NCI-H1417 (cell line): ENCODE measurements at places on chromosomes 3 and 15.

DNA sequence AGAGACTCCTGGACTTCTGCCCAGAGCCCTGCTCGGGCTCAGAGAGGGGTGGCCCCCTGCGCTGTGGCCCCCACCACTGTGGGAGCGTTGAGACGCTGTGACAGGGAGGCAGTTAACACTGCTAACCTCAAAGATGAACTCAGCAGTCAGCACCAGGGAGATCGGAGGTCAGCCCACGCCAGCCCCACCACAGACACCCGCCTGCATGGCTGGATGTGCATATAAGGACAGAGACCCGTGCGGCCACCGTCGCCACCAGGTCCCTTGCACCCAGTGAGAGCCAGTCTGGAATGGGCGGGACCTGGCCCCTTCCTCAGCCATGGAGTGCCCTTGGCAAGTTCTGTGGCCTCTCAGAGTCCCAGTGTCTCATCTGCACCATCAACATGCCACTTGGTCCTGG lies 48.5 kb upstream of the FURIN start:
- no peak for DNase-seq

- DNase-seq, result no peak
Measured at GRCh38 chr3:145282505-145282904, 878.5 kb downstream of the PLOD2 start.

DNA sequence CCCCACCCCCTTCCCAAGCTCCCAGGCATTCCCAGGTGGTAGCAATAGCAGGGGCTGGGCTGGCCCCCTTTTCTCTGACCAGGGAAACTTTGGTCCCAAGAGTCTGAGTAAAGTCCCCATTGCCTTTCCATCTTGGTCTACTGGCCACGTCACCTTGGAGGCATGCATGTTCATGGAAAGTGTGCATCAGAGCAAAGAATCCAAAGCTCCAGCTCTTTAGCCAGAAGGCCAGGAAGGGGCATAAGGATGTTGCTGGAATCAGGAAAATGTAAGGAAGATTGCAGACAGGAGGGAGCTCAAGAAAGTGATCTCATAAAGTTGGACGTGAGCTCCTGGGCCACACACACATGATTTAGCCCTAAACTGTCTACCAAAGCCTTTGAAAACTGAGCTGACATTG lies 63.6 kb downstream of the KBTBD12 start:
- no peak for DNase-seq

DNA sequence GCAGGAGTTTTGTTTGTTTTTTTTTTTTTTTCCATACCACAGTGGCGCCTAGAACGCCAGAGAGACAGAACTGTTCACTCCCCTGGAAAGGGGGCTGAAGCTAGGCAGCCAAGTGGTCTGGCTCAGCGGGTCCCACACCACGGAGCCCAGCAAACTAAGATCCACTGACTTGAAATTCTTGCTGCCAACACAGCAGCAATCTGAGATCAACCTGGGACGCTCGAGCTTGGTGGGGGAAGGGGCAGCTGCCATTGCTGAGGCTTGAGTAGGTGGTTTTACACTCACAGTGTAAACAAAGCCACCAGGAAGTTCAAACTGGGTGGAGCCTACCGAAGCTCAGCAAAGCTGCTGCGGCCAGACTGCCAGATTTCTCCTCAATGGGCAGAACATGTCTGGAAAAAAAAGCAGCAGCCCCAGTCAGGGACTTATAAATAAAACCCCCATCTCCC lies 29.8 kb downstream of the SPICE1 start:
- no peak for DNase-seq

DNA sequence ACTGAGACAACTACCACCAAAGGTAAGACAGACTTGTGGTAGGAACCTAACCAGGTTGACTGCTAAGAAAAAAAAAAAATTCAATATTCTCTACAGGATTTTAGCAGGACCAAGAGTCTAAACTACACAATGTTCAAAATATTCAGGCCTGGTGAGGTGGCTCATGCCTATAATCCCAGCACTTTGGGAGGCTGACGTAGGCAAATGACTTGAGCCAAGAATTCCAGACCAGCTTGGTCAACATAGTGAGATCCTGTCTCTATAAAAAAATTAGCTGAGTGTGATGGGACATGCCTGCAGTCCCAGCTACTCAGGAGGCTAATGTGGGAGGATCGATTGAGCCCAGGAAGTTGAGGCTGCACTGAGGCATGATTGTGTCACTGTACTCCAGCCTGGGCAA lies 341.6 kb upstream of the WNT5A start:
- no peak for DNase-seq

DNA sequence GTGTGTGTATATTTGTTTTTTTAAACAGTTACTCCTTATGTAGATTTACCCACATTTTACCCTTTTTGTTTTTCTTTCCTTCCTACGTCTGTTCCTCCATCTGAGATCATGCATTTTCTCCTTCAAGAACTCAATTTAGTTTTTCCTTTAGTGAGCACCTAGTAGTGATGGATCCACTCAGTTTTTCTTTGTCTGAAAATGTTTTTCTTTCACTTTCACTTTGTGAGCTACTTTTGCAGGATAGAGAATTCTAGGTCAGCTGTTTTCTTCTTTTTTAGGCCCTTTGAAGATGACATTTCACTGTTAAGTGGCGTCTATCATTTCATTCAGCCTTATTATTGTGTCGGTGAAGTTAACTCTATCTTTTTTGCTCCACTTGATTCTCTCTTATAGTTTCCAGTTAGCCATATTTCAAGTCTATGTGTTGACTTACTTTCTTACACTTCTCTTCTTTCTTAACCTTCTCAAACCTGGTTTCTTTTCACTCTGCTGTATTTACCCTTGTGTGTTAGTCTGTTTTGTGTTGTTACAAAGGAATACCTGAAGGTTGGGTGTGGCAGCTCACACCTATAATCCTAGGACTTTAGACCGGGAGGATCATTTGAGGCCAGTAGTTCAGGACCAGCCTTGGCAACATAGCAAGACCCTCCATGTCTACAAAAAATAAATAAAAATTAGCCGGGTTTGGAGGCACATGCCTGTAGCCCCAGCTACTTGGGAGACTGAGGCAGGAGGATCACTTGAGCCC lies 55.8 kb downstream of the PRKCI start:
- no peak for DNase-seq

- peak; percentile 77 for DNase-seq
Measured at GRCh38 chr15:37788767-37789396, 145.6 kb upstream of the TMCO5A start.

DNA sequence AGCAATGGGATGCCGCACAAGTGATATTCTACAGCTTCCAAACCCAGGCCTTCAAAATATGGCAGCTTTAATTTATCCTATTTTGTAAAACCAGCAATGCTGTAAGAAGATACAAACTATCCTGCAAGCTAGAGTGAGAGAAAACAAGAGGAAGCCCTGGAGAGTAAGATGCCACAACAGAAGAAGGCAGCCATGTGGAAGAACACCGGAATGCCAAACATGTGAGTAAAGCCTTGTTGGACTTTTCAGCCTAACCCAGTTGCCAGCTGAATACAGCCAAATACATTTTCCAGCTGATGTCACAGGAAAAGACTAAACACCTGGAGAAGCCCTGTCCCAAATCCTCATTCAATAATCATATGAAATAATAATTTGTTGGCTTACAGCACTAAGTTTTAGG lies 1115.1 kb upstream of the CADM2 start:
- no peak for DNase-seq

GRCh38 chr3:15647611-15648167 lies 46.1 kb downstream of the BTD start:
- DNase-seq, result no peak

GRCh38 chr3:77648664-77649063 lies 608.8 kb downstream of the ROBO2 start:
- DNase-seq, result no peak

GRCh38 chr3:174062923-174063322 lies 665.4 kb downstream of the NLGN1 start:
- DNase-seq, result no peak

DNA sequence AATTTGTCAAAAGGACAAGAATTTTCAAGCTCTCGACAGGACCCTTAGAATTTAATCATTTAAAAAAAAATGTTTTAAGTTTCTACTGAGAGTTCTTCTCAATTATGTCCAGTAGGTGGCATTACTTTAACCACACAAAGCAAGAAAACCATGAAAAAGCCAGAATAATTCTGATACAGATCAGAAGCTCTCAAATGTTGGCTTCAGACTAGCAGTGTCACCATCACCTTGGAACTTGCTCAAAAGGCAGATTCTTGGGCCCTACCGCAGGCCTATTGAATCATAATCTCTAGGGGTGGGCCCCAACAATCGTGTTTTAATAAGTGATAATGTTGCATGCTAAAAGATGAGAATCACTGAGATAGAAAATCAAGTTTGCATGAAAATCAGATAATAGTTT lies 99.5 kb upstream of the KCNMB2 start:
- DNase-seq, result peak; percentile 15

DNA sequence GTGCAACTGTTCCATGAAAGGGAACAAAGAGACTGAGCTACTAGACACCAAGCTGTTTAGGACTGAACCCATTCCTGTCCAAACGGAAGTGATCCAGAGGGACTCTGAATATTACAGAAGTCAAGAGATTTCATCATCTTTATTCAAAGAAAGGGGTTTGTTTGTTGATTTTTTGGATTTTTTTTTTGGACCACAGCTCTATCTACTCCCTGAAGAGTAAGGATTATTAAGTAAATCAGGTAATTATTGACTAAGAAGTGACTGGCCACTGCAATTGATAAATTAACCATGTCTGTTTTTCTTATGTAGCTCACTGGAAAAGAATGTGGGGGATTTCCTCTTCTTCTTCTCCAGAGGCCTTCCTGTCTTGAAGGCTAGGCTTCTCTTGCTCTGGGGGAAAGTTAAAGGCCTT lies 146.6 kb upstream of the TPM1 start:
- DNase-seq, result no peak
